Stimulated activated CD4-positive, alpha-beta T cell treated with anti-CD3 and anti-CD28 coated beads, TNF-alpha, amount 100 ng/mL, for 24 hours (primary cell): ENCODE measurements at places on chromosomes 7 and 10.

DNA sequence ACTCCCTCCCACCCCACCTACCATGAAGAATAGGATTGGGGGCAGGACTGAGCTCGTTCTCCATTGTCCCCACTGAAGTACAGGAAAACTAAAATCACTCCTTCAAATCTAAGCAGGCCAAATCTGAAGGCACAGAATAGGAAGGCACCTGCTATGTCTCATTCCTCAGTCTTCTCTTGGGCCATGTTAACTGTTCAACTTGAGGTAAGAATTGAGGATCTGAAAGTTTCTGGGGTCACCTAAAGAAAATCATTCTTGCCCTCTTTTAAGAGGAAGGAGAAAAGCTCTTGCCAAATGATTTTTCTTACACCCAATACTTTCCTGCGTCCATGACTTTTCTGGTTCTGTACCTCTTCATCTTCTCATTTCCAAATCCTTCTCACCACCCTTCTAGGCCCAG is 4.9 kb downstream of the CPN1 start:
- no peak for DNase-seq

DNA sequence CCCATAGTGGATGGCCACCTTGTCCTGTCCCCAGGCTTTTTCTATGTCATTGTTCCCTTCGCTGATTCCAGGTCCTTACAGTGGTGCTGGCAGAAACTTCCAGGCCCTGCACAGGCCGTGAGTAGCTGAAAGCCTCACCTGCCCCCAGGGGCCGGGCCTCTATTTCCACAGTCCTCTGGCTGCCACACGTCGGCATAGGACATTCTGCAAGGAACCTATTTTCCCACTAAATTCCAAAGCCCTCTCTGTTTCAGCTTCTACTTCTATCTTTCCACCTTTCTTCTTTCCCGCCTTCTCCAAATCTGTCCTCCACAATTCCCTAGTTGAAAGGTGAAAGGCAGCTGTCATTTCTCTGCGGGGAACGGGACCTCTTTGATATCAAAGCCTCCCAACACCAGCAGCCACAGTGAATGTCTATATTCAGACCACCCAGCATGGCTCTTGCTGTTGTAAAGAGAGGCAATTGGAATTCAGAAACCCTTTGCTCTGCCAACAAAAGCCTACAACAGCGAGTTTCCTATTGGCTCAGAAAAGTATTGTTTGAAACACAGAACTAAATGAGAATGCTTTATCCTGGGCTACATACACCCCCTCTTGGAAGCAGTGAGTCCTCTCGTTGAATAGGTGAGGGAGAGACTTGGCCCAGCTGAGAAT is 607.7 kb downstream of the GALNT17 start:
- no peak for DNase-seq

- no peak for DNase-seq
Observed at GRCh38 chr10:35462491-35462934, 126.2 kb downstream of the CCNY start.

DNA sequence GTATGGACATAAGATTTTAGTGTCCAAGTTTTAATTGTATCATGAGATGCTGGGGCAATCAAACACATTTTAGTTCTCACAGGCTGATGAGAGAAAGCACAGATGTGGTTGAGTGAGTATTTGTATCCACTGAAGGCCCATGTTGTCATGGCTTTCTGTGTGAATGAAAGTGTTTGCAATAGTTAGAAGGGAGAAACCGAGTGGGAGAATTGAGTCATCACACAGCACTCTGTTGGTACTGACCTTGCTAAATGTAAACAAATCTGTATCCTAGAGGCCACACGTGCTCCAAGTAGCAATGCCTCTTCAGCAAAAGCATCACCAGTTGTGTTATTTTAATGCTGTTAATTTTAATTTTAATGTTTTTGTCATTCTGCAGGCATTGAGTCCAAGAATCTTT is 121.2 kb downstream of the EMX2 start:
- DNase-seq = no peak

DNA sequence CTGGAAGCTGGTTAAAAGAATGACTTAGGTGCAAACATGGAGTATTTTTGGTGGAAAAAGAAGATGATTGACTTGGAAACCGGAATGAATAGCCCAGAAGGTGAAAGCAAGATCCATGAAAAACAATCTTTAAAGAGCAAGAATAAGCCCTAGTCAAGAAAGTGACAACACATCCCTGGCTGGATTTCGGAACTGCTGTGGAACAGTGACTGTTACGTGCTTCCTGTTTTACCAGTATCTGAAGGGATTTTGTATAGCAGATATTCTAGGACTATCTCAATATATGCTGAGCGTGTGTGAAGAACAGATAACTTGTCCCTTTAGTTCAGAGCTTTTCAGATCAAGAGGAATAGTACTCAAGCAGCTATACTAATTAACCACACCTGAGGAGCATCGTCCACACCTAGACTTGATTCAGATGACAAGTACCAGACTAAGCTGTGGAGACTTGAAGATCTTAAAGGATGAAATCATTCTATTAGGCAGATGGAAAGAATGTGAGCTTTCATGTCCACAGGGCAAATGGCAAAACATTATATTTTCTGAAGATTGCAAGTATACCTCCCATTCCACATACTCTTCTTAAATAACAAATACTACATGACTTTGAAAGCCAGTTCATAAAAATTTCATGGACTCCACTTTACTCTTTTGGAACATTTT is 11.5 kb upstream of the TES start:
- DNase-seq = no peak

- DNase-seq = no peak
Observed at GRCh38 chr10:122379041-122379440, 4.5 kb downstream of the PLEKHA1 start.

- no peak for DNase-seq
Observed at GRCh38 chr7:953547-954327, 743 bp downstream of the ADAP1 start.

GRCh38 chr10:82742478-82742877 is 867.5 kb downstream of the NRG3 start:
- DNase-seq = no peak

DNA sequence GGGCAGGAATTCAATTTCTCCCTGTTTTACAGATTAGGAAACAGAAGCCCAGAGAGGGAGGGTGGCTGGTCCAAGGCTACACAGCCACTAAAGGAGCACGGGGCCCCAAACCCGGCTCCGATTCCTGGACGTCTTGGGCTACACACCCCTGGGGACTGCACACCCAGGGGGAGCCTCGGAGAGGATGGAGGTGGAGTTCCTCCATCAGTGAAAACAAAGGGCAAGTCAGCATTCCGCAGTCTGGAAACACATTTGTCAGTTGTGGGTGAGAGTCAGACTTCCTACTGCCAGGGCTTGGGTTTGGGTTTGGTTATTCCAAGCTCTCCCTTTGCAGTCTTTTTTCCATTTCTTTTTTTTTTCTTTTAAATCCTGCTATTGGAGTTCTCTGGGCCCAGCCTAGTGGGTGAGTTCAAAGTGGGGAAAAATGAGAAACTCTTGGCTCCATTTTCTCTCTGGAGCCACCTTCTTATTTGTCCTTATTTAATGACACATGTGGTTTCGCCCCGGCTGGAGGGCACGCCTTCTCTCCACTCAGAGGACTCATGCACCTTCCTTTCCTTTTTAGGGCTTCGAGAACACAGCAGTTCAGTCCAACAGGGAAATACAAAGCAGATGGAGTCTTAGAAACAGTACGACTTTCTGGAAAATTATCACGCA is 59.9 kb upstream of the AQP1 start:
- DNase-seq = no peak

DNA sequence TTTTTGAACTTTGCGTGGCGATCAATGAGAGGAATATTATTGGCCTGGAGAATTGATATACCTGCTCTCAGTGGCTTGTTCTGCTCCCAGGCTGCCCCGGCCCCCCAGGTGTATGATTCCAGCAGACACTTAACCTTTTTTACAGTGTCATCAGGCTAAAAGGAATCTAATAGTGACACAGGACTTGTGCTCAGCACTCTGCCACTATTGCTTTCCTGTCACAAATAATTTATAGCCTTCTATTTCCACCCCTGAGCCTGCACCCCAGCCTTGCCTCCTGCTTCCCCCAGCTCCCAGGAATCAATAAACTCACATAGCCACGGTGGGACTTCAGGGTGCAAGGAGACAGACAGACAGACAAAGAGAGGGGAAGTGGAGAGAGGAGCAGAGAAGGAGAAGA is 28.3 kb downstream of the PAX2 start:
- no peak for DNase-seq

- no peak for DNase-seq
Observed at GRCh38 chr7:44382459-44383265, 57.3 kb upstream of the CAMK2B start.

GRCh38 chr7:136868496-136869000 is at the start of gene CHRM2:
Gene CHRM2, plus strand, starts transcription at chr7:136868652. Its CDS starts 146,214 bp downstream, at chr7:137014866.
- no peak for DNase-seq

DNA sequence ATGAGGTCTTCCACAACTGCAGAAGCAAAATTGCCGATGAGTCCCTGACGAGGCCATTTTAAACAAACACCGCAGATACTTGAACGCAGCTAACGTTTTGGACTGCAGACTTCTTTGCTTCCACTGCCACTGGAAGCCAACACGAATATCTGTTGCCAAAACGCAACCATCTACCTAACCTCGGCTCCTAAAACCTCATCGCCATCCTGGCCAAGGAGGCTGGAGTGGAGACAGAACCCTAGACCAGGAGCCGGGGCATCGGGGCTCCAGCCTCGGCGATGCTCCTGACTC is 493 bp downstream of the WDR91 start:
- DNase-seq = no peak

DNA sequence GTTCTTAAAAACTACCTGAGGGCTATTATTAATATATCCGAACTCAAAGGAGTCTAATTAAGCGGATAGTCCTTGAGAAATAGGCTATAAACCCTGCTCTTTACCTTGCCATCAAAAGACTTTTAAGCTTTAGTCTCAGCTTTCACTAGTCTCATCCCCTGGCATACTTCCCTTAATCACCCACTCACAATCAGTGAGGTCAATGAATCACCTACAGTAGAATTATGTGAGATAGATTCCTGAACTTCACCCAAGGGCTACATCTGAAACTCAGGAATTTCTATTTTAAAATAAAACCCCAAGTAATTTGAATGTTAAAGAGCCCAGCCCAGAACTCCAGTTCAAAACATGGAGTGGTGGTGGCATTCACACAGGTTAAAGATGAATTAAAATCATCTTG is 108.7 kb downstream of the ETV1 start:
- no peak for DNase-seq

- no peak for DNase-seq
Observed at GRCh38 chr10:69632516-69633199, 2.6 kb downstream of the FAM241B start.

DNA sequence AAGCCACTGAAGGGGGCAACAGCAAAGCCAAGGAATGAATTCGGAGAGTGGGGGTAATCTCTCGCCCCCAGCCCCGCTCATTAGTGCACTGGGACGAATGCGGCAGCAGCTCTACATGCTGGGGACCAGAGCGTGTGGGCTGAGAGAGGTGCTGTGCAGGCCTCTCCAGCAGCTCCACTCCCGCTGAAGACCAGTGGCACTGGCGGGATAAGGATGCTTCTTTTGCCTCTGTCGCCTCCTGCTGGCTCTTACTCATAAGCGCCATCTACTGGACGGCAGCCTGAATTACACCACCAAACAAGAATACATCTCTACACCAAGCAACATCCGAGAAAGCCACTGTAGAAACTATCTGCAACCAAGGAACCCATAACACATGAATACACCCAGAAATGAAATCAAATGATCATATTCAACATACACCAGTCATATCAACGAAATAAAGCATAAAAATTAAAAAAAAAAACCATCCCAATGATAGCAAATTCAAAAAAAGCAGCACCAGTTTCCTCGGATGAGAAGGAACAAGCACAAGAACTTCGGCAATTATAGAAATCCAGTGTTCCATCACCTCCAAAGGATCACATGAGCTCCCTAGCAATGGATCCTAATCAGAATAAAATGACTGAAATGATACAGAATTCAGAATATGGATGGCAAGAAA is 79.0 kb upstream of the TMEM168 start:
- peak; percentile 15 for DNase-seq

DNA sequence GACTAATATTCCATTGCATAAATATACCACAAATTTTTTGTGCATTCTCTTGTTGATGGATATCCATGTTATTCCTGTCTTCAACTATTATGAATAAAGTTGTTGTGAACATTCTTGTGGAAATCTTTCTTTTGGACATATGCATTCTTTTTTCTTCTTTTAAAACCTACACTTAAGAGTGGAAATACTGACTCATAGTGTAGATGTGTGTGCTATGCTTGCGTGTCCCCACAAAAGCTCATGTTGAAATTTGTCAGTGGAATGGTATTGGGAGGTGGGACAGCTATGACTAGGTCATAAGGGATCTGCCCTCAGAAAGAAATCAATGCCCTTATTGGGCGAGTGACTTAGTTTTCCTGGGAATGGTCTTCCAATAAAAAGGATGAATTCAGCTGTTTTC is 203.6 kb upstream of the PRSS58 start:
- no peak for DNase-seq

GRCh38 chr7:146002431-146003078 is 114.0 kb upstream of the CNTNAP2 start:
- no peak for DNase-seq

- no peak for DNase-seq
Observed at GRCh38 chr7:6531492-6532279, 19.6 kb downstream of the GRID2IP start.

DNA sequence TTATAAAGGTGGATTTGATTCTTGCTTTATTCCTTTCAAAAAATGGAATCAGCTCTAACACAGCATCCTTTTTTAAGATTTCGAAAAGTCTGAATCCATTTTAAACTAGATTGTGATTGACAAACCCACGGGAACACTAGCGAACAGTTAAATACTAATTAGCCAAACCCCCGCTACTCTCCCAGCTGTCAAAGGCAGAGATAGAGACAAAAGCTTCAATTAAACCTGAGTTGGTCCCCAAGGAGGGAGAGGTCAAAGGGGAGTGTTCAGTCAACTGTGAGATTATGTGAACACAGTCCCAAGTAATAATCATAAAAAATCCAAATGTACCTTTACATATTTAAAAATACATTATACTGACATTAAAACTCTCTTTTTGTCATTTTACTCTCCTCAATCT is 65.7 kb upstream of the TBX20 start:
- no peak for DNase-seq

- DNase-seq = no peak
Observed at GRCh38 chr7:74657692-74658177, at the start of gene GTF2I. Gene GTF2I, plus strand, starts transcription at chr7:74657718. Its CDS starts 31,411 bp downstream, at chr7:74689129.

- DNase-seq = no peak
Observed at GRCh38 chr7:44331682-44332081, 6.3 kb upstream of the CAMK2B start.
